ENCODE measurements at places on chromosomes 1 and 21. TPM values are rescaled to one million over a fixed set of nuclear protein-coding genes. Genes with fewer than 3 reads are reported as not detected.

SPRR1A gene
- polyA plus RNA-seq = not detected

WNT4 gene
- polyA plus RNA-seq = 6.7 TPM

ATP1A4 gene
- polyA plus RNA-seq = 0.71 TPM

DLGAP3 gene
- polyA plus RNA-seq = 2.7 TPM

ASPM gene
- 22.4 TPM for polyA plus RNA-seq

ORC1 gene
- polyA plus RNA-seq = 7.3 TPM

DNAI4 gene
- polyA plus RNA-seq = 12.7 TPM

HSPA13 gene
- 64.2 TPM for polyA plus RNA-seq

- no peak for DNase-seq
Observed at GRCh38 chr1:179077396-179077795, 4.5 kb upstream of the TOR3A start.

DNA sequence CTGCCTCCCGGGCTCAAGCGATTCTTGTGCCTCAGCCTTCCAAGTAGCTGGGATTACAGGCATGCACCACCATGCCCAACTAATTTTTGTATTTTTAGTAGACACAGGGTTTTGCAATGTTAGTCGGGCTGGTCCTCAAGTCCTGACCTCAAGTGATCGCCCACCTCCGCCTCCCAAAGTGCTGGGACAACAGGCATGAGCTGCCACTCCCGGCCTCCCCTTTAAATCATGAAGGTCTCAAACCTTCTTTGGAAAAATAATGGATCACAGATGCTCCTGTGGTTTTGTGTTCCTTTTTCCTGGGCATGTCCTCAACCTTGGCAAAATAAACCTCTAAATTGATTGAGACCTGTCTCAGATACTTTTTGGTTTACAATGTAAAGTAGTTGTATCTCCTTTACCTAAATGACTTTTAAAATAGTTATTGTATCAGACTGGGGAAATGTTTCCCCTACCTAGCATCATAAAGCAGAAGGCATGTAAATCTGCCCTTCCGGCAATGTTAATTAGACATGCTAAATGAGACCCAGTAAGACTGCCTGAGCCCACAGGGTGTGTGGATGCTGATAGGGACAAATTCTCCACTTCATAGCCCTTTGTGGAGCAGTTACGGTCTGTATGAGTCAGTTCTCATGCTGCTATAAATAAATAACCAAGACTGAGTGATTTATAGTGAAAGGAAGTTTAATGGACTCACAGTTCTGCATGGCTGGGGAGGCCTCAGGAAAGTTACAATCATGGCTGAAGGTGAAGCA, 27.8 kb downstream of the CBR1 start:
- DNase-seq = no peak

DNA sequence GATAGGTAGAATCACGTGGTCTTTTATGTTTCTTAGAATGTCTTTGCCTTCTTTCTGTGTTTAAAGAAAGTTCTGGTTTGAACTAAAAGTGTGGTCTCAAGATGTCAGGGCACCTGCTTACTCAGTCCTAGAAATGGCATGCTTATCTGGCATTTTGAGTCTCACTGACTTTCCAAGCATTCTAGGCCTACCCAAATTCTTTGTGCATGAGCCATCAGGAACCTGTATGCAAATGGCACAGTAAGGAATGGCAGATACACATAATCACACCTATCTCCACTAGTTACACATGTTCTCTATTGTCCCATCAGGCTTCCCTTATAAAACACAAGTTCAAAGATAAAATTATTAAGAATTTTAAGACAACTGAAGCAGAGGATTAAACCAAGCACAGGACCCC, 29.5 kb upstream of the CLCA4 start:
- DNase-seq = no peak

GRCh38 chr1:108747898-108748297, 1.4 kb downstream of the STXBP3 start:
- DNase-seq = no peak

GRCh38 chr21:46323227-46323709, 402 bp downstream of the C21orf58 start:
- no peak for DNase-seq

DNA sequence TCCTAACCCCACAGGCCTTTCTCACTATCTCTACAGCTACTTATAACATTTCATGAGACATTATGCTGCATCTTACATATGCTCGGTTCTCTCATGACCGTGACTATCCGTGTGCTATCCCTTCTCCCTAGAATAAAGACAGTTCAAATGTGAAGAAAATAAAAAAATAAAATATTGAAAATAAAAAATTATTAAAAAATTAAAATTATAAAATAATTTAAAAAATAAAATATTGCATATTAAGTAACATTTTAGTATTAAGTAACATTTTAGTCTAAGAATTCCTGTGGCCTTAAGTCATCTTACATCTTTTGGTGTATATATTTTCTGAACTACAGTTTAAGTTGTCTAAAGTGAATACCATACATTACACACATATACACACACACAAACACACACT, 415.5 kb downstream of the DPYD start:
- no peak for DNase-seq

- no peak for DNase-seq
Observed at GRCh38 chr21:45445369-45445768, 40.4 kb downstream of the COL18A1 start.

DNA sequence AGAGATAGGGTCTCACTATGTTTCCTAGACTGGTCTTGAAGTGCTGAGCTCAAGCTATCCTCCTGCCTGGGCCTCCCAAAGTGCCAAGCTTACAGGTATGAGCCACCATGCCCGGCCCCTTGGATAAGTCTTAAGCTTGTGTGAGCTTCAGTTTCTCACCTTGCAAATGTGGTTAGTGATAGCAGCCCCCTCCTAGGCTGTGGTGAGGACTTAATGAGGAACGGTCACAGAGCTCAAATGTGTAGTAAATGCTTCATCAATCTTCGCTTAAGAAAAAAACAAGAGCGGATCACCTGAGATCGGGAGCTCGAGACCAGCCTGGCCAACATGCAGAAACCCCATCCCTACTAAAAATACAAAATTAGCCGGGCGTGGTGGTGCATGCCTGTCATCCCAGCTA, 3.0 kb downstream of the CNR2 start:
- DNase-seq = no peak

DNA sequence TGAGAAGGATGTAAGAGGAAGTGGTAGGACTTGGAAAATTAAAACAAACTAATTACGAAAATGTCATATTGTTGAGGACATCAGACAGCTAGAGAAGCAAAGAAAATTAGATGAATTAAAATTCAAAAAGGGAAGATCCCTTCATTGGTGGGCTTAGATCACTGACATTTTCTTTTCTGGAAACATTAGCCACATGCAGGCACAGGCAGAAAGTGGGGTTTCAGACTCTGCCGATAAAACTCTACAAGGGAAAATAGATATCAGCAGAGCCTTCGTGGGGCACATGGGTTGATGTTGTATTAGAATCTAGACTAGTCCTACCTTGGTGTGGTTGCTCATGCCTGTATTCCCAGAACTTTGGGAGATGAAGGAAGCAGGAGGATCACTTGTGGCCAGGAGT, 12.4 kb upstream of the RGS1 start:
- DNase-seq = no peak

- DNase-seq = no peak
Observed at GRCh38 chr1:210438928-210439841, 110.5 kb downstream of the HHAT start.

GRCh38 chr1:209560529-209560928, 23.0 kb upstream of the CAMK1G start:
- no peak for DNase-seq

DNA sequence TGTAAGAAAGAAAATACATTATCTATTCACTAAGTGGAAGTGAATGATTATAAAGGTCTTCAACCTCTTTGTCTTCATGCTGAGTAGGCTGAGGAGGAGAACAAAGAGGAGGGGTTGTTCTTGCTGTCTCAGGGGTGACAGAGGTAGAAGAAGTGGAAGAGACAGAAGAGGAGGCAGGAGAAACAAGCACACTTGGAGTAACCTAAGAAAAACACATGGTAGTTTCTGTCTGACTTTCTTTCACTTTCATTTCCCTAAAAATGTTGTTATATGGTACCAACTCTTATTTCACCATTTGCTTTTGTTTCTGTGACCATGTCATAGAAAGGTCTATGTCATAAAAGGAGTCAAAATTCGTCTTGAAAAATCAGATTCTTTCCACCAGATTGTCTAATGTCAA, 696.6 kb upstream of the BRINP3 start:
- DNase-seq = peak; percentile 10

- no peak for DNase-seq
Observed at GRCh38 chr1:205879974-205880373, 30.0 kb upstream of the PM20D1 start.

GRCh38 chr1:247104965-247105364, 809 bp upstream of the ZNF669 start:
- DNase-seq = no peak

- no peak for DNase-seq
Observed at GRCh38 chr1:221159608-221160007, 280.4 kb downstream of the HLX start.

DNA sequence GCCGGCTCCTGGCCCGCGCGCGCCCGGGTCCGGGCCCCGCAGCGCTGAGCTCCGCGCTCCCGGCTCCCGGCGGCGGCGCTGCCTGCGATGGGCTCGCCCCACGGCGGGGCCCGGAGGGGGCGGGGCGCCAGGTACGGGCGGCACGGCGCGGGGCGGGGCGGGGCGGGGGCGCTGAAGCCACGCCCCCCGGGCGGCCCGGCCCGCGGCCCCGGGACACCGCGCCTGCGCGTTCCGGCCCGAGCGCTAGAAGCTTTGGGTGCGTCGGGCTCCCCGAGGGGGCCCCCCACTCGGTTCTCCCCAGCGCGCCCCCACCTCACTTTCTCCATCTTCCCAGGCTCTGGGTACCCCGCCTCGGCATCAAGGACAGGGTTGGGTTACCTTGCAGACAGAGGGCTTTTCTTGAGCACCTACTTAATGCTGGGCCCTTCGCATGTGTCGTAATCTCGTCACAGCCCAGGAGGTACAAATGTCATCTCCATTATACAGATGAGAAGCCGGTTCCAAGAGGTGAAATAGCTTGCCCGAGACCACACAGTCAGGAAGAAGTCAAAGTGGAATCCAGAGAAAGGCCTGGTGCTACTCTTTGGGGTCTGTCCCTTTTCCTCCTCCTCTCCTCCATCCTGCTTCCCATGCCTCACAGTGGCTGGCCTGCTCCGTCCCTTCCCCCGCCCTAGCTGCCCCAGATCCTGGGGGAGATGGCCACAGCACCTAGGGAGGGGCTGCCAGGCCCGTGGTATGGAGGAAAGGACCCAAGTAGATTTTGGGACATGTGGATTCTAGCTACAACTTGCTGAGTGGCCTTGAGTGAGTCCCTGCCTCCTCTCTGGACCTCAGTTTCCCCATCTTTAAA, 46.5 kb downstream of the RAP1GAP start:
- DNase-seq = no peak

GRCh38 chr1:87202922-87203655, 125.6 kb upstream of the LMO4 start:
- DNase-seq = no peak

GRCh38 chr1:39051956-39052355, 25.8 kb downstream of the NDUFS5 start:
- DNase-seq = no peak
